Sigmoid colon (tissue), 7 donors: ENCODE measurements at places on chromosomes 12 and 14. TPM values are rescaled to one million over a fixed set of nuclear protein-coding genes. Genes with fewer than 3 reads are reported as not detected.

DNA sequence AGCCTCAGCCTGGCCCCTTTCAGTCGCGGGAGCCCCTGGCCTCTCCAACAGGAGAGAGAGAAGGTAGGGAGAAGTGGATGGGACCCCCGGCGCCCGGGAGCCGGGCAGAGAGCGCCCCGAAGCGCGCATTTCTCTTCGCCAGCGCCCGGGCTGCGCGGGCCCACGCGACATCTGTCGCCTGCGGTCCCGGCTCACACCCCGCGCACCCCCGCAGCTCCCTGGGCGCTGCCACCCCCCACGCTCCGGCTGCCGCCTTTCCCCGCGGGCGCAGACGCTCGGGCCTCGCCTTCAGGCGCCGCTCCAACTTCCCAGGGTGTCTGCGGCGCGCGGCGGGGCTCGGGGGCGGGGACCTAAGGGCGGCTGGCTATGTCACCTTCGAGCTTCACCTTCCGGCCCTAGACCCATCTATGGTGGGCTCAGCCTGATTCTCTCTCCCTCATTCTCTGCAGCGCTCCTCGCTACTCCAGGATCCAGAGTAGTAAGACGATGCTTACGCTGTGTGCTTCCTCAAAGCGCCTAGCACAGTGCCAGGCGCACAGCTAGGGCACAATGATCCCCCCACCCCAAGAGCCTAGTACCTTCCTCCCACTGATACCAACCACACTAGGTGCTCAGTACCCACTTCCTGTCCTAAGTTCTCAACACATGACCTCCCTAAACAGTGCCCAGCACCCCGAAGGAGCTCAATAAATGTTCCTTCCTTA is 1.6 kb downstream of the HRK start:
- DNase-seq = no peak

GRCh38 chr12:111202237-111202915 is 166.5 kb downstream of the PHETA1 start:
- no peak for DNase-seq

DNA sequence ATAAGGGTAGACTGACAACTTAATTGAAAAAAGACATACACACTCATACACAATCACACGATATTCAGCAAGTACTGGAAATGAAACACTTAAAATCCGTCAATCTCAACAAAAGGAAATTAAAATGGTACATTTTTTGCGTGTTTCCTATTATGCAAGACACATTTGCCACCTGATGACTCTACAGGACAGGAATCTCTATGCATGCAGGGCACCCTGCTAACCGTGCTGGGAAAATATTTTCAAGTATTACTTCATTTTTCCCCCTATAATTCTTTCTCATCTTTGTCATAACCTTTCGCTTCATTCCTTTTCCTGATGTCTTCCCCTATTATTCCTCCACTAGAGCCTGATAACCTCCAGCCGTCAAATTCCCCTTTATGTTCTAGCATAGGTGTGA is 150.2 kb downstream of the TMEM132D start:
- DNase-seq = no peak

GRCh38 chr12:113867258-113867657 is 98.9 kb downstream of the RBM19 start:
- no peak for DNase-seq

The FSCB gene
- not detected for total RNA-seq

The CLEC6A gene
- not detected for total RNA-seq

DNA sequence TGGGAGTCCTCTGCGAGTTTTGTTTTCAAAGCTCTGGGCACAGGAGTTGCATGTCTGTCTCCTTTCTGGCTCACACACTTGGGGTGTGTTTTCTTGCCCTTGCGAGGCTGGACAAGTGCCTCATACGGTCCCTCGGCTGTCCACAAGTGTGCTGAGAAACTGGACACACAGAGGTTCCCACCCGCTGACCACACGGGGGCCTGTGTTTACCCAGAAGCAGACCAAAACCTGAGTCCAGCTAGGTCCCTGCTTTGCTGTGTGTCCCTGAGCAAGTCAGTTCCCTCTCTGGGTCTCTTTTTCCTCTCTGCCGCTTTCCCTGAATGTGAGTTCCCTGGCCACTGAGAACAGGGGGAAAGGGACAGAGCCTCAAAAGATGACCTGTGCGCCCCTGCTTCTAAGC is 678 bp upstream of the OAS2 start:
- no peak for DNase-seq

The RPL36AL gene
- 268 TPM for total RNA-seq

The PTPN21 gene
- total RNA-seq = 19.7 TPM

The NPFF gene
- not detected for total RNA-seq

The C12orf50 gene
- not detected for total RNA-seq

DNA sequence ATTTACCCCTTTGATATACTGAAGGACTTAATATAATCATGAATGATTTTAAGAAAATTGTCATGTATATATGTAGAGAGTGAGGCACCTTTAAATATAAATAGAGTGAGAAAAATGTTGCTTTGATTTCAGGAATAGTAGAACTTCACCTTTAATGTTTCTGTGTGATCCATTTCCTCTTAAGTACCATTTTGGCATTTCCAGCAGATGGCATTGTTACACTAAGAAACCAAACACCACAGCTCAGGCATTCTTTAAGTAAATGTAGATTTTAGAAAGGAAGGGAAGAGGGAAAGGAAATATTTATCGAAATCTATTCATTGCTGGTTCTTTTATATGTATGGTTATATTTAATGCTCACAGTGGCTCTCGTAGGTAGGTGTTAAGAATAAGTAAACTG is 556.7 kb upstream of the FBXO33 start:
- DNase-seq = no peak

GRCh38 chr12:30019366-30020140 is 235.8 kb upstream of the TMTC1 start:
- DNase-seq = no peak

The LRRC10 gene
- not detected for total RNA-seq

GRCh38 chr14:96585672-96586013 is 83.5 kb downstream of the PAPOLA start:
- no peak for DNase-seq

- DNase-seq = peak; percentile 40
Measured at GRCh38 chr14:104342435-104343293, 204.3 kb downstream of the KIF26A start.

GRCh38 chr14:35335388-35336092 is 43.4 kb downstream of the PSMA6 start:
- DNase-seq = peak; percentile 77

The KRT78 gene
- not detected for total RNA-seq

- DNase-seq = no peak
Measured at GRCh38 chr12:75953312-75953906, 78.2 kb downstream of the PHLDA1 start.

The KRT6C gene
- total RNA-seq = not detected

The LMNTD1 gene
- total RNA-seq = 1.5 TPM

GRCh38 chr14:97724265-97724731 is 927.1 kb downstream of the VRK1 start:
- DNase-seq = no peak

- DNase-seq = no peak
Measured at GRCh38 chr12:26247873-26248272, 52.5 kb downstream of the SSPN start.

DNA sequence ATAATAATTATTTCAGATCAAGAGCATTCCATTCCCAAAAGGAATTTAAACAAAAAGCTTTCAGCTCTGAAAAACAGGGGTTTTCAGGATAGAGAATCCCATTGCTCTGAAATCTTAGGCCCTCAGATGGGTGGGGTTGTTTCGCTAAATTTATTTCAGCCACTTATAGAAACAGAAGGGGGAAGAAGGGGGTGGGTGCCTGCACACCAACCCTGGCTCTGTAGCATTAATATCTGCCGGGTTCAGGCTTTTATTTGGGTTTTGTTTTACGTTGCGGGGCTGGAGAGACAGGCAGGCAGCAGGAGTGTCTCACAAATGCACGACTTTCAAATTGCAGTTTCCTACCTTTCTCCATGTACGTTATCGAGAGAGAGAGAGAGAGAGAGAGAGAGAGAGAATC is 12.5 kb upstream of the ZFP36L1 start:
- DNase-seq = no peak

The EIF2B2 gene
- 35.2 TPM for total RNA-seq

GRCh38 chr12:124678421-124678893 is 111.0 kb upstream of the NCOR2 start:
- no peak for DNase-seq

The GATC gene
- 18.8 TPM for total RNA-seq

- DNase-seq = no peak
Measured at GRCh38 chr12:116384691-116385485, 107.4 kb upstream of the MED13L start.

DNA sequence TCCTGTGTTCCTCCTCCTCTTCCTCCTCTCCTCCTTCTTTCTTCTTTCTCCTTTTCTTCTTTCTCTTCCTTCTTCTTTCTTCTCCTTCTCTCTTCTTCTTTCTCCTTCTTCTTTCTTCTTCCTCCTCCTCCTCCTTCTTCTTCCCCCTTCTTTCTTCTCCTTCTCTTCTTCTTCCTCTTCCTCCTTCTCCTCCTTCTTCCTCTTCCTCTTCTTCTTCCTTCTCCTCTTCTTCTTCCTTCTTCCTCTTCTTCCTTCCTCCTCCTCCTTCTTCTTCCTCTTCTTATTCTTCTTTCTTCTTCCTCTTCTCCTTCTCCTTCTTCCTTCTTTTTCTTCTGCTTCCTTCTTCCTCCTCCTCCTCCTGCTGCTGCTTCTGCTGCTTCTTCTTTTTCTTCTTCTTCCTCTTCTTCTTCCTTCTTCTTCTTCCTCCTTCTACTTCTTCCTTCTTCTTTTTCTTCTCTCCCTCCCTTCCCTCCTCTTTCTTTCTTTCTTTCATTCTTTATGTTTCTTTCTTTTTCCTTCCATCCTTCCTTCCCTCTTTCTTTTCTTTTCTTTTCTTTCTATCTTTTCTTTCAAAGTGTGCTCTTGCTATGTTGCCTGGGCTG is 19.0 kb downstream of the C12orf71 start:
- no peak for DNase-seq

The SLC2A3 gene
- total RNA-seq = 30.8 TPM

The CLEC9A gene
- total RNA-seq = not detected

The VRTN gene
- total RNA-seq = not detected

DNA sequence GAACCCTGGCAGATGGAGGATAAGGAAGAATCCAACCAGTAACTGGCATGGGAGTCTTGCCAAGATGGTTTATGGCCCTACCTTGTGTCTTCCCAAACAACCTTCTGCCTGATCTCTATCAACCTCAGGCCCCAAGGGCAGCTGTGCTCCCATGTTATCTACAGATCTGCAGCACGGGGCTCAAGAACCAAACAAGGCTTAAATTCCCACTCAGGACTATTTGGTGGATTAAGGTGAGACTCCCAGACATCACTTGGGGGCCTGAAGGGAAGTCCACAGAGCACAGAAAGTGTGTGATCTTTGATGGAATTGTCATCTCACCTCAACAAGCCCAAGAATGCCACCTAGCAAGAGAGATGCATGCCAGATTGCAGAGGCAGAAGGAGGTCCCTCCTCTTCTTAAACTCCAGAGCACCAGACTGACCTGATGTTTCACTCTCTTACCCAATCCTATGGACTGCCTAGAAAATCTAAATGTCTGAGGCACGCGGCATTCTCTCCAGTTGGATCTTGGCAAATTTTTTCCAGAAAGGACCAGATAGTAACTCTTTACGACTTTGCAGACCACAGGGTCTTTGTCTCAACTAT is 759.5 kb upstream of the TBX3 start:
- DNase-seq = no peak

GRCh38 chr14:104393199-104393897 is 186.2 kb upstream of the C14orf180 start:
- DNase-seq = peak; percentile 61

GRCh38 chr12:28770322-28770721 is 378.8 kb upstream of the FAR2 start:
- no peak for DNase-seq

The SERPINA12 gene
- total RNA-seq = not detected
